Stimulated activated CD4-positive, alpha-beta T cell treated with anti-CD3 and anti-CD28 coated beads, Interleukin-1b, Interleukin-23, amount 100 ng/mL, for 1 hour (primary cell): ENCODE measurements at places on chromosomes 6 and 20.

DNA sequence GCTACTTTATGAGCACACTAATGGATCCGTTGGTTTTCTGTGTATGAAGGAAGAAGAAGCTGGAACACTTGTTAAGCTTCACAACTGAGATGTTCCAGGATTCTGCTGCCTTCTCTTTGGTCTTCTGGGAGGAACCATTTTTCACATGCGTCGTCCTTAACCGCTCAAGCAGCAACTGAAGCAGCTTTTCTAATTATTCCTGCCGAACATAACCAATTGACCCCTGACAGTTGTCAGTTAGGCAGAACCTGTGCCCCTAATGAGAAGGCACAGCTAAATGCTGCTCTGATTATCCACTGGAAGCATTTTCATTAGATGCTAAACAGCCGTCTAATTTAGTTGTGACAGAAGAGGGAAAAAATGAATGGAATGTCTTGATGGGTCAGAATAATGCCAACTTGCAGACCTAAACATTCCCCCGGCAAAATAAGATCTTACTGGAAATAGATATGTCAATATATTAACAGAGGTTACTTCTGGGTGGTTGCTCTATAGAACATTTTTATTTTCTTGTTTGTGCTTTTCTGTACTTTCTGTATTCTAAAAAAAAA is 85.0 kb upstream of the SMLR1 start:
- DNase-seq: no peak

- no peak for DNase-seq
These were observed 2.6 kb downstream of the COL19A1 start for GRCh38 chr6:69868961-69869360.

- no peak for DNase-seq
These were observed 22.9 kb upstream of the ZNF133 start for GRCh38 chr20:18265441-18265840.

DNA sequence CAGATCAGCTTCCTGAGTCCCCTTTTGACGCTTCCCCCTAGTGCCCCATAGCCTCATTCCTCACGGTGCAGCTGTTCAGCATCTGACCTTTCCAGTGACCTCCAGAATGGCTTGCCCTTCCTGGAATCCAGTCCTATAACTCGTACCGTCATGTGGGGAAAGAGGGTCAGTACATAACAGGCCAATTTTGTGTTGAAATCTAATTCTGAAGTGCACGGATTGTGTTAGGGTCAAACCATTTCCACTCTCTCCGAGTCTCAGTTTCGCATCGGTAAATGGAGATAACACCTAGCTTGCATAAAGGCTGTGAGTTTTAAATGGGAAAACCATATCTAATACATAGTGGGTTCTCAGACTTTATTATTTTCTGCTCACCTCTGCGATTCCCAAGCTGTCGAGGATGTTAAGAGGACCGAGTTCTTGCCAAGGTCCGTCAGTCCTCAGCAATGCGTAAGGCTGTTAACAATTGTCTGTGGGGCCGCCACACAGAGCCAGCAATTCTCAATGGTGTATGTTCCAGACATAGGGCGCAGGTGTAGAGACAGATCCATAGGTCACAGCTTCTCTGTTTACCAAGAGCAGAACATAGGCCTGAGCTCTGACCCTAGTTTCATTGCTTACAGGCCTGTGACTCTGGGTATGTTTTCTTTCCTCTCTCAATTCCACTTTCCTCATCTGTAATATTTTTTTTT is 45.5 kb upstream of the CCR6 start:
- no peak for DNase-seq

- no peak for DNase-seq
These were observed 111.1 kb upstream of the DUSP22 start for GRCh38 chr6:181049-181654.

- no peak for DNase-seq
These were observed 119.7 kb downstream of the EPHA7 start for GRCh38 chr6:93299622-93300021.

GRCh38 chr6:168121303-168121665 is 42.3 kb upstream of the FRMD1 start:
- DNase-seq: no peak

DNA sequence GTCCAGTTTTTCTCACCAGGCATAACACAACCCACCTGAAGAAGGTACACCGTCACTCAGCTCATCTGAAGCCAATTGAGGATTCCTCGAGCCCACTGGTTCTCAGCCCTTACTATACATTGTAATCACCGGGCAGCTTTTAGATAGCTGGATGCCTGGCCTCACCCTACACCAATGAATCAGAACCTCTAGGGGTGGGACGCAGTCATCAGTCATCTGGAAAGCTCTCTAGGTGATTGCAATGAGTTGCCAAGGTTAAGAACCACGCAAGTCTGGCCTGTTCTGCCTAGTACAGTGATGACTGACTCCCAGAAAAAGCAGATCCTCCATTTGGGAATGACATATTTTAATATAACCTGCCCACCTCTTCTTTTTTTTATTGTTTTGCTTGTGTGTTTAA is 41.1 kb downstream of the MC3R start:
- no peak for DNase-seq

- DNase-seq: peak; percentile 45
These were observed 43.6 kb downstream of the FGD2 start for GRCh38 chr6:37048851-37049757.

DNA sequence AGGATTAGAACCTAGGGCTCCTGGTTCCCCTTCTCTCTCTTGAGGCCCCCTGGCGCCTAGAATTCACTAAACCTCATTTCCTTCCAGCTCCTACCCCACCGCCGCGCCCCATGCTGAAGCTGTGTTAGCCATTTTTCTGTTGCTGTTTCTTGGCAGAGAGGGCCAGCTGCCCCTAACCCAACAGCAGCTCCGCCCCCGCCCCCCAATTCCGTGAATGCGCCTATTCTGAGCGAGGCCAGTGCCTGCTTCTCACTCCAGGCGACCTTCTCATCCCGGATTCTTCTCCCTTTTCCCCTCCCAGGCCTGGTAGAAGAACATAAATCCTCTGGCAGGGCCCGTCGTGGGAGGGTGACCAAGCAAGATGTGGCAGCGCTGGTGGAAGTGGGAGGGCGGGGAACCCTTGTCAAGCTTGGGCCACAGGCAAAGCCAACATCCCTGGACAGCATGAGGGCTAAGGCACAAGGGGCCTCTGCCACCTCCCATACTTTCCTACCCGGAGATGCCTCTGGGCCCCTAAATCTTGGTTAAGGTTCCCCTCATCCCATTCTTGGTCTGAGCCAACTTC is 518 bp downstream of the RBPJL start:
- no peak for DNase-seq

GRCh38 chr6:35461270-35461669 is 6.9 kb upstream of the RPL10A start:
- DNase-seq: no peak

- DNase-seq: no peak
These were observed 1.4 kb upstream of the FILIP1 start for GRCh38 chr6:75495011-75495410.

GRCh38 chr6:75290136-75290945 is 5.7 kb upstream of the TMEM30A start:
- DNase-seq: no peak

- DNase-seq: no peak
These were observed 412.5 kb downstream of the GJA1 start for GRCh38 chr6:121847806-121848522.
